ENCODE measurements at places on chromosomes 12 and 14.

- DNase-seq = no peak
Measured at GRCh38 chr14:73829526-73830431, 21.9 kb upstream of the PTGR2 start.

DNA sequence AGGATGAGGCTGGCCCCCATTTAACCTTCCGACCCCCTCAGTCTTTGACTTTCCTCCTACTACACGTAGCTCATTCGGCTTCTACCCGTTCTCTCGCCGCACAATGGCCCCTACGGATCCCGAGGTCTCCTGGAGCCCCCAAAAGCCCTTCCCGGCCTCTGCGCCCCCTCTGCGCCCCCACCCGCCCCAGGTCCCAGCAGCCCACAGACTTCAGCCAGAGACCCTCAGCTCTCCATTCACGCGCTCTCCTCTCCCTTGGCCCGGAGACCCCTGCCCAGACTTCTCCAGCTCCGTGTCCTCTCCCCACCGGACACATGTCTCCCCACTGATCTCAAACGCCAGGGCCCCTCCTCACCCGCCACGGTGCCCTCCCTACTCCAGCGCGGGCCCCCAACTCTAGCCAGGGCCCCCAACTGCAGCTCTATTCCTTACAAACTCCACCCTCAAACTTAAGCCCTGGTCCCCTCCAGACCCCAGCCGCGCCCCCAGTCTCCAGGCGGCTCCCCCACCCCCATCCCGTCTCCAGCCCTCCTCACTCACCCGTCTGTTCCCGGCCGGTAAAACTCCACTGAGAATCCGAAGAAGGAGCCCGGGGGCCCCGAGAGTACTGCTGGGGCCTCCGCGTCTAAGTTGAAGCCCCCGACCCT is 502 bp downstream of the ITGA5 start:
- DNase-seq = no peak

GRCh38 chr12:128269181-128269591 is 2.2 kb downstream of the TMEM132C start:
- peak; percentile 27 for DNase-seq

DNA sequence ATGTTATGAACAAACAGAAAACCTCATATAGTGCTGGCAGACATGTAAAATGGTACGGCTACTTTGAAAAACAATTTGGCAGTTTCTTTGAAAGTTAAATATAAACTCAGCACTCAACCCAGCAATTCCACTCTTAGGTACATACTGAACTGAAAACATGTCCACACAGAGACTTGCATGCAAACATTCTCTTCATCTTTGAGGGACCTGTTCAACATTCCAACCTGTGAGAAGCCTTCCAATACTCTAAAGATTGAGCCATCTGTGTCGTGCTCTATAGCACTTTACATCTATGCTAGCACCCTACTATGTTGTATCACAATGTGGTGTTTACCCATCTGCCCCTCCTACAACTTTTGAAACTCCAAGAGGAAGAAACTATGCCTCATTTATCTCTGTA is 79.3 kb downstream of the DNAI7 start:
- no peak for DNase-seq

GRCh38 chr12:94618995-94619695 is 31.2 kb downstream of the TMCC3 start:
- no peak for DNase-seq

All from right kidney (tissue), 9 donors.